Common myeloid progenitor, CD34-positive (primary cell): ENCODE measurements at places on chromosomes 12 and 14.
A peak's percentile ranks its signal among the peaks of the same experiment; 100 is the strongest.

DNA sequence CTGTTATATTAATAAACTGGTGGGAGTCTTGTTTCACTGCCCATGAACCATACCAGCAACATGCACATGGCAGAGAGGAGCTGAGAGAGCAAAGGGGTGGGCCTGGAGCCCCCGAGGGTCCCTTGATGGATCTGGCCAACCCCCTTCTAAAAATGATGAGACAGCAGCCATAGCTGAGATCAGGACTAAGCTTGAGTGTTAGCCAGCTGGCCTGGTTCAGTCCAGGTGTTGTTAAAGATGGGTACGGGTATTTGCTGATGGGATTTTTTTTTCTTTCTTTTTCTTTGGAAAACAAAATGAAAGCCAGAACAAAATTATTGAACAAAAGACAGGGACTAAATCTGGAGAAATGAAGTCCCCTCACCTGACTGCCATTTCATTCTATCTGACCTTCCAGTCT lies 16.0 kb downstream of the PCBP2 start:
- DNase-seq, result no peak

GRCh38 chr12:84502180-84502860 lies 410.3 kb downstream of the SLC6A15 start:
- DNase-seq, result no peak

DNA sequence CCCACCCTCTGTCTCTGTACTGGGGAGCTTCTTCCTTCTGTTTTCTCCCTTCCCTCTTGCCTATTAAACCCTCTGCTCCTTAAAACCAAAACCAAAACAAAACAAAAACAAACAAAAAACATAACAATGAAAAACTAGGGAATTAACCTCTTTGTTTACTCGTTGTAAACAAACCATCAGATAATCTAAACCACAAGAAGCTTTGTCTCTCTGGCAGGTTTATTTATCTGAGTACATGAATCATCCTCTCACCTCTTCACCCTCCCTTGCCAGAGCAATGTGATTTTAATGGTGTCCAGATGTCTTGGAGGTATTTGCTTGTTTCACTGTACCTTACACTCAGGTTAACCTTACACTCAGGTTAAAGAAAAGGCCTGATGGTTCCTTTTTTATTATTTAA lies 66.1 kb downstream of the DYRK2 start:
- DNase-seq, result no peak

DNA sequence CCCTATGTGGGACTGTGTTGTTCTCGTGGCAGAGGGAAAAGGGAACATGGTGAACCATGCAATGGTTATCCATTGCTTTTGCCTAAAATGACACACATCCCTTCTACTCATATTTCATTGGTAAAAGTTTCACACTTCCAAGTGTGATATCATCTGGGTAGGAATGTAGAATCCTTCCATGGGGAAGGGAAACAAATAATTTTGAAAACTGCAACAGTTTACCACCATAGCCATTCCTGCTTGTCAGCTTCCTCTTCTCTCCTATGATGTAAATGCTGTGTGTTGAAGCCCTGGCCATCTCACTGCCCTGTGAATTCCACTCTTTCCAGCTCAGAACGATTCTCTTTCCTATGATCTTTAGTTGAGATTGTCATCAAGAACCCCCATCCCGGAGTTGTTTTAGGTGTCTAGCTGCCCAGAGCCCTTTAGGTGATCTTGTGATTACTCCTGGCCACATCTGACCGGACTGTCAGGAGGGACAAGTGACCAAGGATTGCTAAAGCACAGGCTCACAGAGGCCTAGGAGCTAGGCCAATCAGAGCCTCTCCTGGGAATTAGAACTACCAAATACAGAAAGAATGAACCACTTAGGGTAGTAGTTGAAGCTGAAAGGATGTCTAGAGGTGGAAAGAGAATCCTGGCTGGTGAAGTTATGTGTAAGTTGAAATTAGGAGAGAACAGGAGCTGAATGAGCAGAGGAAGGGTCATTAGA lies 84.6 kb downstream of the VCPKMT start:
- no peak for DNase-seq

DNA sequence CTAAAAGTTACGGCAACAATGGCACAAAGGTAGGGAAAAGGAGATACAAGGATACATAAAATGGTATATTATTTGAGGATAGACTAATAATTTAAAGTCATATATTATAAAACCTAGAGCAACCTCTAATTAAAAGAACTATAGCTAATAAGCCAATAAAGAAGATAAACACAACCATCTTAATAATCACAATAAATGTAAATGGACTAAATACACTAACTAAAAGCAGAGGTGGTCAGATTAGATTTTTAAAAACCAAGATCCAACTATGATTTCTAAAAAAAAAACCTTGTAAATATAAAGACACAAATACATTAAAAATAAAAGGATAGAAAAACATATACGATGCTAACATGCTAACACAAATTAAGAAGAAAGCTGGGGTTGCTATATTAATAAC lies 10.7 kb upstream of the LLPH start:
- DNase-seq, result peak; percentile 8

DNA sequence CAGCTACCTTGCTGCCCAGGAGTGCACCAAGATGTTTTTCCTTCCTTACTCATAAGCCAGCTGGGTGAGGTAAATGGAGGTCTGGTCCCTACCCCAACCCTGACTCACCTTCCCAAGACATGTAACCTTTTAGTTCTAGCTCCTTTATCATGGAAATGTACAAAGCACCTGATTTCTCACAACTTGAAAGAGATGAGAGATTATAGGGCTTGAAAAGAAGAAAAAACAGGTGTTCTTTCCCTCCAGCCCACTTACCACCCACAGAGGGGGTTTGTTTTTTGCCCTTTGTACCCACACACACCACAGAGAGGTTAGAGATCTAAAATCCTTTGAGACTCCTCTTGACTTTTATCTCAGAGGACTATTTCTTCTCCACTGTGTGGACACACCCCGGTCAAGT lies 21.1 kb downstream of the PLXNC1 start:
- DNase-seq, result no peak

GRCh38 chr12:106771425-106771824 lies 3.1 kb upstream of the RIC8B start:
- no peak for DNase-seq

DNA sequence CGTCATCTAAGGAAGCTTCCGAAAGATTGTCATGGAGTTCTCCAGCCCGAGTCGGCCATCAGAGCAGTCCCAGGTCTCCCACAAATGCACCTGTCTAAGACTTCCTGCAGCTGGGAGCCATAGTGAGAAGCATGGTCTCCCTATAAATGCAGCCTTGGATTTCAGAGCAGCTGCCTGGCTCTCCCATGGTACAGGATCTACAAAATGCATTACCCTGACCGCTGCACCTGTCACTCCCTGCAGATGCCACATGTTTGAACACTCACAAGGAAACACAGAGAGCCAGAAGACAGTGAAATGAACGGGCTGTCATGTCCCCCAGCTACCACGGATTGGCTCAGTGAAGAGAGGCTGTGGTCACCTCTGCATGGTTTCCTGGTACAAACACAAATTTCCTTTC lies 702.7 kb downstream of the MED13L start:
- no peak for DNase-seq

GRCh38 chr14:54213536-54213935 lies 183.3 kb upstream of the CDKN3 start:
- no peak for DNase-seq

DNA sequence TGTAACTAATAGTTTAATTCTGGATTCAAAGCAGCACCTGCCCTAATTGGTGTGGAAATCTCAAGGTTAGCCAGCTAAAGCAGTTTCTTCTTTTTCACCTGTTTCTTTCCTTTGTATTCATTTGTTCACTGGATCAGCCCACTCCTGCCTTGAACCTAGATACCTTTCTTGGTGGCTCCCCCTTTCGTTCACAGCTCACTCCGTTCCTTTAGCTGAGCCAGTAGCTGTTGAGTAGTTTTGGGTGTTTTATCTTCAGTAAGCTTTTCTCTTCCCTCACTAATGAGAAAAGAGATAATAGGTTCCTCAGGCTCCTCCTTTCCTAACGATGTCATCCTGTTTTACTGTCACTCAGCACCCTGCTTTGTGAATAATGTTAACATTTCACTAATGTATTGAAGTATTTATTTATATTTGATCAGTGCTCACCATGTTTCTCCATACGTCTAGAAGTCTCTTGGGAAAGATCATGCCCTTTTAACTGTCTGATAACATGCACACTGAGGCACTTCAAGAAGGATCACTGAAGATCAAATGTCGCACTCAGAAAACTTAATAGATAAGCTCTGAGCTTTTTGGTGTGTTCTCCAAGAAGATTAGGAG lies 121.1 kb downstream of the TGFB3 start:
- no peak for DNase-seq

- no peak for DNase-seq
These were observed 169.3 kb downstream of the EMP1 start for GRCh38 chr12:13365748-13366366.

DNA sequence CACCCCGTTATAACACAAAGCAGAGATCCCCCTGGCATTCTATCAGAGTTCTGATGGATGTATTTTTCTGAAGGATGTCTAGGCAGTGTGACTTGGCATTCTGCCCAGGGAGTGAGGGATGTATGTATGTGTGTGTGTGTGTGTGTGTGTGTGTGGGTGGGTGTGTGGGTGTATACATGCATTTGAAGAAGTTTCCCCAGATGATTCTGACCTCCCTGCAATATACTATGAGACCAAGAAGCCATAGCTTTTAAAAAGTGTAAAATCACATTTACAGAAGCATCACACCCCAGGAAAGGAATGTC lies 59.7 kb upstream of the NAP1L1 start:
- DNase-seq, result peak; percentile 35

DNA sequence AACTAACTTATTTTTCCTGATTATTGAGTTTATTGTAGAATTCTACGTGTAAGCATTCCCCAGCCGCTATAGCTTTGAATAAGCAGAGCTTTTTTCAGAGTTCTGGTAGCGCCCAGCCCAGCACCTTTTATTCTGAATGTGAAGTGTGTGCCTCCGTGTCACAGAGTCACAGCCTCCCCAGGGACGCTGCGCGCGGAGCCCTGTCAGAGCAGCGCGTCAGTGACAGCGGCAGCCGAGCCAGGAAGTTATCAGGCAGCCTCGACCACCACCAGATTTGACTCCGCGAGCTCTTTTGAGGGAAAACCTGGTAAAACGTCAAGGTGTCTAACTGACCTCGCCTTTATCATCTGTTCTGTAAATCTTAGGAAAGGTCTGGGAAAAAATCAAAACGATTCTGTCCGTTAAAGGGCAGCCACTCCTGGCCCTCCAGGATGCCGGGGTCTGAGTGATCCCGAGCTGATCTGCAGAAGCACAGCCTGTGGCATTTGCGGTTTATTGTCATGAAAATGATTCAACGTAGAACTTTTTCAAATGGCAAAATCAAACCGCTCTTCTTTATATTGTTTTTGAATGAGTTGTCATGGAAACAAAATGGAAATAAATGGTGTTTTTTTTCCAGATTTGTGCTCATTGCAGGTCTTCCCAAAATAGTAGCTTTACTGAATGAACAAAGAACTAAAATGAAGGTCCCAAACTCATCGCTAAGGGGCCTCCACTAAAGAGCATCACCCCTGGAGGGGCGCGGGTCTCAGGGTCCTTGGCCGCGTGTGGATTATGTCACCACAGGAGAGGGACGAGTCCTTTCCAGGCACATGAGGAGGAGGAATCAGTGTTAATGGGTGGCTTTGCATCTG lies 43.1 kb upstream of the MMP17 start:
- DNase-seq, result no peak

GRCh38 chr12:77314378-77315052 lies 249.1 kb upstream of the E2F7 start:
- DNase-seq, result no peak

GRCh38 chr12:84767079-84767478 lies 145.5 kb downstream of the SLC6A15 start:
- no peak for DNase-seq

- DNase-seq, result peak; percentile 6
These were observed at the start of gene PRIMA1 for GRCh38 chr14:93788293-93788542. Gene PRIMA1, minus strand, starts transcription at chr14:93788485. Its CDS starts 767 bp downstream, at chr14:93787718.

GRCh38 chr12:100826323-100826722 lies 31.7 kb downstream of the ANO4 start:
- peak; percentile 26 for DNase-seq

GRCh38 chr12:5648692-5649359 lies 216.9 kb downstream of the NTF3 start:
- peak; percentile 29 for DNase-seq

DNA sequence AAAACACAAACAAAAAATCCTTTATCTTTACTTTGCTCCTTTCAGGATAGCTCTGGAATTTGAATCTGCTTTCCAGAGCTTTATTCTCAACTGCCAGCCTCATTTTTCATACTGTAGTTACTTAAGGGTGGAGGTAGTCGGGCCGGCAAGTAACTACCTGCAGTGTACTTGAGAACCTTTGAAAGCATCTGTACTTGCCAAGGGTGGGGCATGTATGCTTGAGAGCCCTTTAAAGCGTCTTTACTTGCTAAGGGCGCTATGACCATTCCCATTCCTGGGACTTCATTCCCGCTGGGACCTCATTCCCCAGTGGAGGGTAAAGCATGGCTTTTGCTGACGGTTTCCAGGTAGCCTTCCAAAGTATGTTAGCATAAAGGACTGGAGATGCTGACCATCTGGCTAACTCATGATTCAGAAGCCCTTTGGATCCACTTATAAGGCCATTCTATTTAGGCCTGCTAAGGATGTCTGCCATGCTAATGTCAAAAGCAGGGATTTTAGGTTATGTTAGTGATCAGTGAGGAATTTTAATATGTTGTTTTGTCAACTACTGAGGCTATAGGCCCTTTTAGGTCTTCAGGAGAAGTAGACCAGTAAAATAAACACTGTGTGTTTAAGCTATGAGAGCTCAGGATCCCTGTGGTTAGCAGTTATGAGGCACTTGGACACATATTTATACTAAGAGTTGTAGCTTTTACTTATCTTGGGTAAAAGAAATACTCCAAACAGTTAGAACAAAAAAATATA lies 74.9 kb downstream of the CRADD start:
- DNase-seq, result no peak

DNA sequence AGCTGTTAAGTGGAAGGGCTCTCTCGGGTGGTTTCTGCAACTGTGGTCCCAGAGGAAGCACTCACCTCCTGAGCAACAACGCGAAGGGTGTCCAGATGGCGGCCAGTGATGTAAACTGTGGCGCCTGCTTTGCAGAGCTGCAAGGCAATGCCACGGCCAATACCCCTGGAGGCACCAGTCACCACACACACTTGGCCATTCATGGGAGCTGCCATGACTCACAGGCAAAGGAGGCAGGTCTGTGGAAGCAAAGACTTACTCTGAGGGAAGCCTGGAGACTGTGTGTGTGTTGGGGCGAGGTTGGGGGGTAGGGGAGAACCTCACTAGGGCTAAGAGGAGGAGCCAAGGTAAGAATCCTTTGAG lies 707 bp downstream of the DHRS1 start:
- peak; percentile 47 for DNase-seq

DNA sequence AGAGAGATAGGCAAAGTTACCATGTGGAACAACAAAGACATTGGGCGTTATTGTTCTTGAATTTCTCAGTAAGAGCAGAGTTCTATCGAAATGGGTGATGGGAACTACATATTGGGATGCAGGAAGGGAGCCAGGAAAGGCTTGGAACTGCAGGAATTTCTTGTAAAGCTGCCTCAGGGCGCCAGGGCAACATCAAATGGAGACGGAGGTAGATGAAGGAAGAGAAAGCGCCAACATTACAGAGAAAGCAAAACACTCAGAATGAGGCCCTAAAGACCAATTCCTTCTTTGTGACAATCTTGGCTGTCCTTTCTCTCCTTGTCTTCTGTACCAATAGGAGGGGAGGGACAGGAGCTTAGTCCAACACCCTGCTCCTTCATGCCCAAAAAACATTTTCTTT lies 148.4 kb downstream of the RPAP3 start:
- DNase-seq, result no peak

GRCh38 chr14:45211295-45211694 lies 41.7 kb downstream of the MIS18BP1 start:
- DNase-seq, result no peak

- DNase-seq, result no peak
These were observed 148.9 kb downstream of the SAMD4A start for GRCh38 chr14:54715811-54716210.

GRCh38 chr14:61334197-61334701 lies 12.9 kb downstream of the PRKCH start:
- DNase-seq, result no peak
